M059J (cell line): ENCODE measurements at places on chromosomes 2 and 18.

GRCh38 chr2:104658144-104658835 lies 195.6 kb upstream of the POU3F3 start:
- peak; percentile 3 for DNase-seq

- no peak for DNase-seq
These were observed 2.4 kb upstream of the VPS54 start for GRCh38 chr2:64021578-64021977.

DNA sequence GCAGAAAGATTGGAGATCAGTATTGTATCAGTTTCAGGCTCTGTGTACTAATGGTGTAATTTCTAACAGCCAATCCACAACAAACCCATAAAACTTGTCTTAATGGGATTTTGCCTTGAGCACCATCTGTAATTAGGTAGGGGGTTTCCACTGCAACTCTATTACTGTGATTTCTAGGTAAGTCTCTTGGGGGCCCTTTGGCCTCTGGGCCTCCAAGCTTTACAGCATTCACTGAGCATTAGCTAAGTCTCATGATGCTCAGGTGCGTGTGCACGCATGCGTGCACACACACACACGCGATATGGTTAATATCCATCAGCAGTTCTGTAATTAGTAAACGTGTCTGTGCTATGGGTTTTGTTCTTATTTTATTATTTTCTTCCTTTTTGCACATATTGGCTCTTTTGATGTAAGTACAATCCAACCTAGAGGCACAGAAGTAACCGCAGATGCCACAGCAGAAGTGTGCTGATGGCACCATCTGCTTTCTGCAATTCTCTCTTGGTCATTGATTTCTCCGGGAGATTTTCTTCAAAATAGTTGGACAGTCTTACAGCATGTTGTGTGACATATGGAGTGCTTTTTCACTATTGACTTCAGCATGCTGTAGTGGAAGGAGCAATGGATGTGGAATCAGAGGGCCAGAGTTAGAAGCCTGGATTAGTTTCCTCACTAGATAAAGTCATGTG lies 592.0 kb downstream of the LRRTM4 start:
- DNase-seq = no peak

DNA sequence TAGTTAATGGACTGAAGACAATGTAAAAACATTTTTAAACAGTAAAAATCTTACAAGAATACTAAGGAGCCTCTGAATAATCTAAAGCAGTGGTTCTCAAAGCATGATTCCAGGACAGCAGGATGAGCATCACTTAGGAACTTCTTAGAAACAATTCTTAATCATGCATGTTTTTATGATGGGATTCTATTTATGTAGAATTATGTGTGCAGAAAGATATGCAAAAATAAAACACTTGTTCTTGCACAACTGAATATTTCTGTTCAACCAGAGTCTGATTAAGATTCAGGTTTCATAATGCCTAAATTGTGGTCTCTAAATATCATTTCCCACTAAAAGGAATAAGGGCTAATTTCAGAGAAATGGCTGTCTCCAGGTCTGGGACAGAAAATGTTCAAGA lies 69.2 kb upstream of the MTIF2 start:
- no peak for DNase-seq

DNA sequence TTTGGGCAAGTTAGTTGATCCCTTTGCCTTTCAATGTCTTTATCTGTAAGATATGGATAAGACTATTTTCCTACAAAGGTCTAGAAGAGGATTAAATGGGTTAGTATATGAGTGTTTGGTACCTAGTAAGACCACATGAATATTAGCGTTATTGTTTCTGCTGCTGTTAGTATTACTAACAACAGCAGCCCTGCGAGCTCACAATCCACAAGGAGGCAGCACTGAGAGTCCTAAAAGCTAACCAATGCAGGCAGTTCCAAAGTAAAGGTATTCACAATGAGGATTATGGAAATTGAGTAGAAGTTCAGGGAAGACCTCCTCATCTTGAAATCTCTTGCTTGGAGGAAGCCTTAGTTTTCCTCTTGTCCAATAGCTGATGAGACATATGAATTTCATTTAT lies 248.9 kb downstream of the TDRD15 start:
- peak; percentile 24 for DNase-seq

DNA sequence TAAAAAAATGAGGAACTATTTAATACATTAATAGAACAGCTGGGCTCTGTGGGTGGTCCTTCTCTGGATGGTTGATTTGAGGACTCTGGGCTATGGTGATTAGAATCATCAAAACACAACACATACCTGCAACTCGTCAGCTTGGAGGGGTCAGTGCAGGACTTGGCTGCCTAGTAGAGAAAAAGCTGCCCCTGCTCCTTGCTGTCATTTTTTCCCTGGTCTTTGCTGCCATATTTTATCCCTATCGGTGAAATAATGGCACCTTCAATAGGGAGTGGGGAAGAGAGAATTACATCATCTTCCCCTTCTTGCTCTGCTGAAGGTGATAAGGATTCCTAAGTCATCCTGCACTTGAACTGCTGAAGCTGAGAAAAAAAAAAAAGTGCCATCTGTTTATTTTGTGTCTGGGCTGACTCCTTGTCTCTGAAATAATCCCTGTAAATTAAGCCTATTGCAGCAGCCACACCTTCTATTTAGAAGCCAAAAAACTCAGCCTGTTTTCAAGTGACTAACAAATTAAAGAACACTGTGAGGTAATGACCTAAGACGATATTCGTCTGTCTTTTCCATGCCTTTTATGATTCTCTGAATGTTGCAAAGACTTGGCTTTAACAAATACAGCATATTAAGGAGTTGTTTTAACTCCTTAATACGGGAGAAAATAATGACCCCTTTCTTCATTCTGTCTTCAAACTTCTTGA lies 89.3 kb downstream of the ACVR1 start:
- no peak for DNase-seq

- no peak for DNase-seq
These were observed 27.5 kb downstream of the RAMP1 start for GRCh38 chr2:237886685-237887481.

GRCh38 chr18:2557536-2557935 lies 13.8 kb downstream of the METTL4 start:
- DNase-seq = no peak

DNA sequence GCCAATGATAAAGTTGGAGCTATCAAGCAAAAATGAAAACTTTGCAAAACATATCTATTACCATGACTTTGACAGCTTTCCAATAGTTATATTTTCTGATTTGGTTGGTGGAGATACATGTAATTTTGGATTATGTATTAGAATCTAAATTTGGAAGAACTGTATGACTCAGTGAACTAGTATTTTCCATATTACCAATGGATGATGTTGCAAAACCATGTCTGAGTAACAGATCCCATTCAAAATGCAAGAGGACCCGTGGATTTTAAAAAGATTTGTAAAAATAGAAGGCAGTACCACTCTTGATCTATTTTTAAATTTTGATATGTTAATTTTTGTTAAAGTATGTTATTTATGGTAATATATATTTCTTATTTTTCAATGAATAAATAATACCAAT lies 83.0 kb downstream of the TAF4B start:
- DNase-seq = peak; percentile 23

GRCh38 chr18:57621246-57621604 lies 411 bp downstream of the NARS1 start:
- peak; percentile 20 for DNase-seq

DNA sequence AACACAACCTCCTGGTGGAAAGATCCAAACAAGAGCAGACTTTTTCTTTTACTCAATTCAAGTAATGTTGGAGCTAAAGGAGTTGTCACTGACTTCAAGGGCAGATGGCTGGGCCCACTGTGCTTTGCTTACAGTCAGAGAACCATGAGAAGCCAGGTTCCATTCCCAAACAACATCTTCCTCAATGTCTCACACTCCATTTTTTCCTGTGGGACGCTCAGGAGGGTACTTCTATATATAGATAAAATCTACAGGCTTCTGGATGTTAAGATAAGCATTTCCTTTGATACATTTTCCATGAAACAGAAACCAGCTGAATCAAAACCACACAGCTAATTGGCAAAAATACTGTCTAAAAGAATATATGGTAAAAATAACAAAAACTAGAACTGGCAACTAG lies 14.4 kb downstream of the IWS1 start:
- DNase-seq = no peak

DNA sequence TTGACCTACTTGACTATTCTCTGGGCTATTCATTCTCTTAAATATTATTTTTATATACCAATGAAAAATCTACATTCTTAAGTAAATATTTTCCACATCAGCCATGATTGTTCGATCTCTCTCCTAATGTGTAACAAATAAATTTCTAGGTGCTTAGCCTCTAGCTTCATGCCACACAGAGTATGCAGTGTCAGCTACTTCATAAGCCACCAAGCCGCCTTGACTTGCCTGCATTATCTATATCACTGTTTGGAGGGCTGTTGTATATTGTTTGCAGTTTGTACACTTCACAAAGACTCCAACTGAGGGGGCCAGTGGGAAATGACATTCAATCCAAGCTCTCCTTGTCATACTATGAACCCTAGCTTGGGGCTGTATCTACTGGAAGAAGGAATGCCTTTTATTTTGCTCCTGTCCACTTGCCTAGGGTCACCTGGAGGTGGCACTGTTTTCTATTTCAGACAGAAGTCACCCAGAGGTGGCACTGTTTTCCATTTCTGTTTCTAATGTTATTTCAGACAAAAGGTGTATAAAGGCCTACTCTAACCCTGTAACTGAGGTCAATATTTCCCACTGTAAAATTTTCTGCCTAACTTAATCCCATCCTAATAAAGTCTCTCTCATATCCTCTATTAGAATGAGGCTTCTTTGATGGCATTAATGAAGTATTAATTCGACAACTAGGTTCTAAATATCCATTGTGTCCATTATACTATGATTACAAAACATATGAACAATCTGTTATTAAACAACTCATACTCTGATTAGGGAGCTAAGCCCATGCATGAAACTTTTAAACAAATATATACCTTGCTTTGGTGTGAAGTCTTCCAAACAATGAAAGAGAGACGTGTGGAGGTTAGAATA lies 36.4 kb downstream of the COL5A2 start:
- DNase-seq = peak; percentile 64

- DNase-seq = no peak
These were observed 144.4 kb downstream of the PIEZO2 start for GRCh38 chr18:11004951-11005350.

GRCh38 chr2:43041661-43042360 lies 184.6 kb downstream of the ZFP36L2 start:
- DNase-seq = peak; percentile 96

DNA sequence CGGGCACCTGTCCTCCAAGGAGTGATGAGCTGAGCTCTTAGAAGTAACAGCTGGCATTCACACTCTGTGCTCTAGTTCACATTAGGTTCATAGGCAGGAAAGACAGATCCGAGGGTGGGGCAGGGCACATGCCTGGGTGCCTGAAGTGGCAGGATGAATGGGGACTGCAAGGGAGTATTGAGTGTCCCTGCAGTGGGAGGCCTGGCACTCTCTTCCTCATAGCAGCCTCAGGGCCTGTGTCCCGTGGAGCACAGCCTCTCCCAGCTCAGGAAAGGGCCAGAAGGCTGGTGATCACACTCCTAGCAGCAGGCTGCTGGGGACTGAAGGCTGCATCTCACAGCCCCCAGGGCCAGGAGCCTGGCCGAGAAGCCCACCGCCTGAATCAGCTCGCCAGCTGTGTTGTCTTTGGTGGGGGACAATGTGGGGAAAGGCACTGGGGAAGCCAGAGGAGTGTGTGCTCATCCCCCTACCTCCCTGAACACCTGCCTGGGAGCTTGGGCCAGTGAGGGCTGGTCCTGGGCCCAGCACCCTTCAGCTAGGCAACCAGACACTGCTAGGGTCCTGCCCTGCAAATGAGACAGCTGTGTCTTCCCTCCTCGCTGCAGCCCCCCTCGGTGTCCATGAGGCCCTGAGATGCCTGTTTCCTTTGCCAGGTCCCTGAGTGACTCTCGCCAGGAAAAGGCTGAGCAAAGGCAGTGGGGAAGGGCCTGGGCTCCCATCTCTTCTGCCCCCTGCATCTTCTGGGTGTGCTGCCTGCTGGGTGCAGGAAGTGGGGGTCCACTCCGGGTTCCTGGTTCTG lies 48.2 kb upstream of the HS6ST1 start:
- no peak for DNase-seq

- peak; percentile 34 for DNase-seq
These were observed 297.3 kb downstream of the TNS1 start for GRCh38 chr2:217705461-217705860.

- DNase-seq = no peak
These were observed 231.9 kb upstream of the MGAT5 start for GRCh38 chr2:134021830-134022524.

DNA sequence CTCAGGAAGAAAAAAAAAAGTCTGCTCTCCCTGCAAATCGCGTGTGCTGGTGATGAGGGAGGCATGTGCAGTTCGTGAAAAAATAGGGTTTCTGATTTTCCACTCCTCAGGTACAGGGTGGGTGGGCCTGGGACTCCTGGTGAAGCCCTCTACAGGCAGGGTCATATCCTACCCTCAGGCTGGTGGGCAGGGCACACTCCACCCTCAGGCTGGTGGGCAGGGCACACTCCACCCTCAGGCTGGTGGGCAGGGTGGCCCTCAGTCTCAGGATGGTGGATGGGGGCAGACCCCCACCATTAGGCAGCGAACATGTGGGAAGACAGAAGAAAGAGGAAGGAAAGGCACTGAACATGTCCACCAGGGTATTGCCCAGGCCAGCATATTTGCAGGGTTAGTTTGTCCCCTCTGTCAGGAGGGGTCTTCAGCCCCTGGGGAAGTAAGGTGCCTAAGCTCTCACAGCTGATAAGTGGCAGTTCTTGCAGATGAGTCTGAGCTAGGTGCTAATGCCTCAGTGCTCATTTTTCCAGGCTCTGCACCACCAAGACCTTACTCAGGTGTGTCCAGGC lies 95.2 kb upstream of the RAB6C start:
- DNase-seq = no peak

DNA sequence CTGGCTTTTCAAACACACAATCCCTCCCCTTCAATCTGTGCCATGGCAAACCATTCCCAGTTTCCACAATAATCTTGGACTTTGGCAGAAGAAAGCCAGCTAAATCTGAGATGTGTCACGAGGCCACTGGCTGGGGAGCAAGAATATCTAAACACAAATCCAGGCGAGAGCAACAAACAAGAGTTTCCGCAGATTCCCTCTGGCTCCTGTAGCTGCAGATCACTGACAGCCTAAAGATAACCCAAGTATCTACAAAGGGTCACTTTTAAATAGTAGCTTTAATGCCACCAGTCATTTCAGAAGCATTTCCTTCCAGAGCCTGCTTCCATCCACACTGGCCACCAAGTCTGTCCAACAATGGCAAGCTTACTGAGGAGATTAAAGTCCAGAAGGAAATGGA lies 86.9 kb downstream of the ACVR1 start:
- DNase-seq = no peak
